ENCODE measurements at places on chromosomes 11 and 22.
A peak's percentile ranks its signal among the peaks of the same experiment; 100 is the strongest.

- no peak for DNase-seq
Observed at GRCh38 chr11:73116636-73117035, 25.5 kb downstream of the FCHSD2 start.

DNA sequence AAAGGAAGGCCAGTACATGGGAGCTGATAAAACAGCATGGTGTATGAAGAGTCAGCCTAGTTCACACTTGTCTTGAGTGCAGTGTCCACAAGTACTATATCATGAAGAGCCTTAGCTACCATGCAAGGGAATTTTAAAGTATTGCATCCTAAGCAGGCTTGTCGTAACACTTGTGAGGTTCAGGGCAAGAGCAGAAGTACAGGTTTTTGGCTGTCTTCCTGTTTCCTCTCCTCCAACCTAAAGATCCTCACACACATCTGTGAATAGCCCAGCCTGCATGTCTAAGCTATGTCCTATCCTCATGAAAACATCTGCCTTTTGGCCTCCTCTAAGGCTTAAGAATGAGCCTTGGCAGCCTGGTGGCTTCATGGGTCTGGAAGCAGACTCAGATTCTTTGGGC, 34.6 kb upstream of the TMEM123 start:
- DNase-seq = no peak

GRCh38 chr11:72358466-72359405, 75.6 kb downstream of the CLPB start:
- DNase-seq = no peak

GRCh38 chr11:58691675-58692074, 40.1 kb downstream of the GLYAT start:
- no peak for DNase-seq

GRCh38 chr11:2563213-2564007, 118.6 kb downstream of the KCNQ1 start:
- DNase-seq = no peak

GRCh38 chr11:27280140-27280539, 82.9 kb downstream of the CCDC34 start:
- DNase-seq = no peak

DNA sequence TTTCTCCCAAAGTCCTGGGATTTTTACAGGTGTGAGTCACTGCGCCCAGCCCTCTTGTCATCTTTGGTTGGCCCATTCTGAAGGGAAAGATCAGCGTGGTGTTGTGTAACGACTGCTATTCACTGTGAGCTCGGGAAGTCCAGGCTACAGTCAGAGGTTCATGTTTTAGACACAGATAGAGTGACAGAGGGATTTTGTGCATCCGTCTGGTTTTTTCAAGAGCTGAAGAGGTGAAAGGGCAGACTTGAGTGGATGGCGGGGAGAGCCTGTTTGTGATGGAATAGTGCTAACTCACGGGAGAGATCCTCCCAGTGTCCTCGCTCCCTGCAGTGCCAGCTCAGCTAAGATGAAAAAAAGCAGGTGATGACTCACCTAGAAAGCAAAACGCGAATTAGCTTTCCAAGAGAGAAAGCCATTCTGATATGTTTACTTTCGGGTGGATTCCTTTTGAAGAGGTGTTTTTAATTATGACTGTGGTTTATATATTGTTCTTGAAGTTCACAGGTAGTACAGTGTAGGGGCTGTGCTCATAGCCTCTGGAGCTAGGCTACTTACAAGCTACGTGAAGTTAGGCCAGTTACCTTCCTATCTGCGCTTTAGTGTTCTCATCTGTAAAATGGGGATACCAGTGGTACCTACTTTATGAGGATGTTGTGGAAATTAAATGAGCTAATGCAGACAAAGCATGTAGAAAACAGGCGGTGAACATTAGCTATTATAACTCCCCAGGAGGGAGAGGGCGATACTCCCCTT, 67.2 kb downstream of the C11orf91 start:
- DNase-seq = no peak

- DNase-seq = no peak
Observed at GRCh38 chr11:121688055-121688491, 235.3 kb upstream of the SORL1-AS1 start.

GRCh38 chr22:28106617-28107016, 187.6 kb upstream of the PITPNB start:
- DNase-seq = no peak

DNA sequence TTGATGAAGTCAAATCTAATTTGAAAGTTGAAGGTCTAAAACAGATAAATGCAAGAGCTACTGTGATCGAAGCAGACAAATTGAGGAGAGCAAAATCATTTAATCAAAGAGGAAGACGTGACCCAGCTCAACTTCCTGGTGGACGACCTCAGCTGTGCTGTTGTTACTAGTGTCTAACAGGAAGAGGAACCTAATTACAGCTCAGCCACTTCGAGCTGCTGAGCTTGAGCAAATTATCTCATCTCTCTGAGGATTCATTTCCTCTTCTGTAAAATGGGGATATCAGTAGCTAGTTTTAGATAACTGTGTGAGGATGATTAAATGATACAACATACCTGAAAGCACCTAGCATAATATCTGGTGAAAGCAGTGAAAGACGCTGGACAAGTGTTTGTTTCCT, 48.6 kb upstream of the OLFML1 start:
- DNase-seq = no peak

GRCh38 chr11:106872246-106872645, 146.0 kb downstream of the GUCY1A2 start:
- no peak for DNase-seq

- no peak for DNase-seq
Observed at GRCh38 chr11:129225190-129225589, 33.1 kb upstream of the ARHGAP32 start.

GRCh38 chr11:83441171-83441570, 155.0 kb upstream of the CCDC90B start:
- no peak for DNase-seq

DNA sequence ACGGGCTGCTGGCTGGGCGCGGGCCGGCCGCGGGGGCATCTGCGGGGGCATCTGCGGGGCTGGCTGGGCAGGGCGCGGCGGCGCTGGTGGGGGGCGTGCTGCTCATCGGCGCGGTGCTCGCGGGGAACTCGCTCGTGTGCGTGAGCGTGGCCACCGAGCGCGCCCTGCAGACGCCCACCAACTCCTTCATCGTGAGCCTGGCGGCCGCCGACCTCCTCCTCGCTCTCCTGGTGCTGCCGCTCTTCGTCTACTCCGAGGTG, 194 bp downstream of the DRD4 start:
- no peak for DNase-seq

DNA sequence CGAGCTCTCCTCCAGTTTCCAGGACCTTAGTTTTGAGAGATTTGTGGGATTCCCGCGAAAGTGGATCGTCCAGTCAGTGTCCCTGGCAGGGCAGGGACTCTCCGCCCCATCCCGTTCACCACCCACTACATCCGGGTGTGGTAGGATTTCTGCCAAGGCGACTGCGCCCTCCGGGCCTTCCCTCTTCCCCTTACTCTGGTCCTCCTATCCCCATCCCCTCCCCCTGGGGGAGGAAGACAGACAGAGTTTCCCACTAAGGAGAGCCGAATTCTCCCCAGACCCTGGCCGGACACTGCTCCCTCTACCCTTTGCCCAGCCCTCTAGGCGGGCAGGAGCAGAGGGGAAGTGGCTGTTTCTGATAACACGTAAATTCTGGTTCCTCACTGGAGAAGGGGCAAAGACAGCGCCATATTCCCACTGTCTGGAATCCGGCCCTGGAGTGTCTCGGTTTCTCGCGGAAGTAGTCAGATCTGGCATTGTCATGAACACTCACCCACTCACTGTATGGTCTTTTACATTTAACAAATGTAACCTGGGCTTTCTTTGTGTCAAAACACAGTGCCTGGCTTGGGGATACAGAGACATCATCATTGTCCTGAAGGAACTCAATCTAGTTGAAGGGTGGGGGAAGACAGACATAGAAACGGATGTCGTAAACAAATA, 1.1 kb upstream of the NECTIN1 start:
- DNase-seq = no peak

DNA sequence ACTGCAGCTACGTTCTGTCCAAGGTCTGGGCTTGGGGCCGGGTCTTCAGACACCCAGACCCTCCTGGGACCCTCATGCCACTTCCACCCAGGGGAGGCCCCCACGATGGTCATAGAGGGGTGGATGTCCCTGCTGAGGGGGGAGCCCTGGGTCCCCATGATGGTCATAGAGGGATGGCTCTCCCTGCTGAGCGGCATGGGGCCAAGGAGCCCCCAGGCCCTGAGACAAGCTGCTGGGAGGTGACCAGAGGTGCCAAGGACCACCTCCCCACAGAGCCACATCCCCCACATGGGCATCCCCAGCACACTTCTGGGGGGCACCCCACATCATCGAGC, 7.2 kb downstream of the MUC5B start:
- no peak for DNase-seq

- DNase-seq = no peak
Observed at GRCh38 chr11:41102471-41102870, 357.0 kb downstream of the LRRC4C start.

GRCh38 chr11:12799334-12799835, 125.2 kb downstream of the TEAD1 start:
- DNase-seq = no peak

GRCh38 chr11:33161120-33162005, at the start of gene CSTF3:
TSS of gene CSTF3 (minus strand) at chr11:33161480. CDS start at chr11:33161325, 155 bp downstream.
- peak; percentile 95 for DNase-seq
